ENCODE measurements at places on chromosomes 3 and 15. TPM values are rescaled to one million over a fixed set of nuclear protein-coding genes. Genes with fewer than 3 reads are reported as not detected.

Gene CPA3
- total RNA-seq, result not detected

Gene ITIH1
- total RNA-seq, result not detected

Gene INAFM2
- total RNA-seq, result 6.6 TPM

Gene THAP10
- not detected for total RNA-seq

Gene AHSG
- total RNA-seq, result not detected

Gene ATG7
- 34.2 TPM for total RNA-seq

Gene OR5K2
- total RNA-seq, result not detected

- peaks cover 16% of the 10 kb centered on the region for H3K36me3 ChIP-seq
- H3K4me3 ChIP-seq, result no peak overlapping the region
- no peaks in the 10 kb centered on the region for H3K27me3 ChIP-seq
Observed at GRCh38 chr15:49331442-49331841, 91.6 kb upstream of the FGF7 start.

GRCh38 chr3:90092994-90093393, 985.6 kb downstream of the EPHA3 start:
- no peak overlapping the region for H3K4me3 ChIP-seq
- DNase-seq, result no peak
- no peaks in the 10 kb centered on the region for H3K36me3 ChIP-seq
- H3K27ac ChIP-seq, result no peak overlapping the region
- no peaks in the 10 kb centered on the region for H3K4me1 ChIP-seq

- H3K36me3 ChIP-seq, result no peaks in the 10 kb centered on the region
- no peak overlapping the region for H3K27ac ChIP-seq
- DNase-seq, result no peak
- no peaks in the 10 kb centered on the region for H3K4me1 ChIP-seq
- H3K27me3 ChIP-seq, result no peaks in the 10 kb centered on the region
Observed at GRCh38 chr3:10406414-10406813, 85.5 kb upstream of the SEC13 start.

DNA sequence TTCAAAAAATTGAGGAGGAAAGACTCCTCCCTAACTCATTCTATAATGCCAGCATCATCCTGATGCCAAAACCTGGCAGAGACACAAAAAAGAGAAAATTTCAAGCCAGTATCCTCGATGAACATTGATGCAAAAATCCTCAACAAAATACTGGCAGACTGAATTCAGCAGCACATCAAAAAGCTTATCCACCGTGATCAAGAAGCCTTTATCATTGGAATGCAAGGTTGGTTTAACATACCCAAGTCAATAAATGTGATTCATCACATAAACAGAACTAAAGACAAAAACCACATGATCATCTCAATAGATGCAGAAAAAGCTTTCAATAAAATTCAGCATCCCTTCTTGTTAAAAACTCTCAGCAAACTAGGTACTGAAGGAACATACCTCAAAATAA, 24.2 kb upstream of the CAPN3 start:
- no peak for DNase-seq
- no peak overlapping the region for H3K4me3 ChIP-seq
- H3K36me3 ChIP-seq, result peaks cover 22% of the 10 kb centered on the region
- no peak overlapping the region for H3K27ac ChIP-seq

DNA sequence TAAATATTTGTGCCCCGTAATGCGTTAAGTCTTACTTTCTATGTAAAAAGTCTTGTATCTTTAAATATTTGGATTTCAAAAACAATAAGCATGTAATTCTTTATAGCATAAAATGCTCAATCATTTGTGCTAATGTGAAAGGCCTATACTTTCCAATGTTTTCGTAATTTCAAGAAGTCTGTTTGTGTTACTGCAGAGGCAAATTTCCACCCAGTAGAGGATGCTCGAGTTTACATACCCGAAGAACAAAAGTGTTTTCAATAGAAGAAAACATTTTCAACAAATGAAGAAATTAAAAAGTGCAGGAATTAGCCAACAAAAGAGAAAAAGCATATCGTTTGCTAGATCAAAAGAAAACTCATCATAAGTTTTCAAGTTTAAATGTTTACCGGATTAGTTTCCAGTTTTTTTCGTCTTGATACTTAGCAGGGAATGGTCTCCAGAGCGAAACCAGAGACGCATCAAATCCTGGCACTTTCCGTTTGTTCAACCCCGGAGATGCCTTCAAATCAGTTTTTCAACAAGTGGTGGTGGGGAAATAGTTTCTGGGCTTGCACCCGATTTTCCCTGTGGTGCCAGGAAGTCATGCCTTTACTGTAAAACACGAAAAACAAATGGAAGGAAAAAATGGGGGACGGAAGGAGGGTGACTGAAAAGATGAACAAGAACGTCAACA, 1.0 kb downstream of the CGGBP1 start:
- peaks cover 41% of the 10 kb centered on the region for H3K36me3 ChIP-seq
- H3K27ac ChIP-seq, result peak overlapping the region; percentile 97
- DNase-seq, result peak; percentile 8
- H3K4me1 ChIP-seq, result peaks cover 51% of the 10 kb centered on the region
- no peaks in the 10 kb centered on the region for H3K27me3 ChIP-seq

GRCh38 chr15:77503240-77503639, 82.6 kb downstream of the HMG20A start:
- H3K4me3 ChIP-seq, result no peak overlapping the region
- H3K36me3 ChIP-seq, result no peaks in the 10 kb centered on the region
- DNase-seq, result no peak

GRCh38 chr3:130572769-130573168, 55.8 kb downstream of the COL6A6 start:
- H3K27me3 ChIP-seq, result peaks cover 19% of the 10 kb centered on the region
- no peak for DNase-seq
- H3K27ac ChIP-seq, result no peak overlapping the region
- no peak overlapping the region for H3K4me3 ChIP-seq

DNA sequence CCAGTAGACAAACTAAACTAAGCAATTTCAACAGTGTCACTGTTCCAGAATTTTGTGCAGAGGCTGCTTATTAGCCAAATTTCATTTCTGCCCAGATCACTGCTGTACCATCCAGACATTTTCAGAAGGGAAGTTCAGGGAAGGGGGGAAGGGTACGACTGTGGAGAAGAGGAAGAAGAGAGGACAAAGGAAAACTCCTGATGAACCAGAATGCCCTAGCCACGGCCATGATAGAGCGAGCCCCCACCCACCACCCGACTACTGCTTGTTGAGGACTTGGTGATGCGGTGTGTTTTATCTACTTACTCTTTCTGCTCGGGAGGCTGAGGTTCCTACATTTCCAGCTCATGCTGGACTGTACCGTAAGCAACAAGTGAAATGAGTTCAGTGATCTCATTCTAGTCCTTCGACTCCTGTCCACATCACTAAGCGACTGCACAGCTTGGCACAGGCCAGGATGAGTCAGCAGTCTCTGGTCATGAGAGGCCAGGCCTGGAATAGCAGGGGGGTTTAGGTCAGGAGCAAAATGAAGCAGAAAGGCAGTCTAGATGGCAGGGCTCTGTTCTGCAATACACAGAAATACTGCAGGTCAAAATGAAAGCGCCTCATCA, 330.8 kb downstream of the TIGIT start:
- no peaks in the 10 kb centered on the region for H3K27me3 ChIP-seq
- DNase-seq, result no peak
- no peaks in the 10 kb centered on the region for H3K4me1 ChIP-seq
- no peak overlapping the region for H3K27ac ChIP-seq

DNA sequence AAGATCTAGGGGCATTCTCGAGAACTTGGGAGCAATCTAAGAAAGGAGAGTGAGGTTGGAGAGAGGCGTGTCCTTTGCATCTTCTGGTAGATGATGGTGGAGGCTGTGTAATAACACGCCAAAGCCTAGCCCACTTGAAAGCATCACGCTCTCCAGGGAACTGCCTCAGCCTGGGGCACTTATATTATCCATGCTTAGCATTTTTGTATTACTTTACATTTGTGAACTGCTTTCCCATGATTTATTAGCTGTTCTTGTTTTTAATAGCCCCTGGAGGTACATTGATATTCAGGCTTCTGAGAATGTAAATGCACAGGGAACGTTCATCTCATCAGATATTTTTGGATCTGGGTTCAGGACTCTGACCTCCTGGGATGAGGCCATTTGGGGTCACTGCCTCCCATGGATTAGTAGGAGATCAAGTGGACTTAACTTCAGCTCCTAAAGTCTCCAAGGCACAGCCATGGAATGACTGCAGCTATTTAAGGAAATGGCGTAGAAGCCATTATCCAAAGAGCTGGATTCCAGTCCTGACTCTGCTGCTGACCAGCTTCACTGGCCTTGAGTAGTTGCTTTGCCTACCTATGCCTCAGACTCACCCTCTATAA, 124.9 kb downstream of the LPP start:
- H3K27ac ChIP-seq, result no peak overlapping the region
- DNase-seq, result no peak
- peaks cover 16% of the 10 kb centered on the region for H3K4me1 ChIP-seq
- H3K4me3 ChIP-seq, result no peak overlapping the region
- H3K36me3 ChIP-seq, result peaks cover 16% of the 10 kb centered on the region
- no peaks in the 10 kb centered on the region for H3K27me3 ChIP-seq

DNA sequence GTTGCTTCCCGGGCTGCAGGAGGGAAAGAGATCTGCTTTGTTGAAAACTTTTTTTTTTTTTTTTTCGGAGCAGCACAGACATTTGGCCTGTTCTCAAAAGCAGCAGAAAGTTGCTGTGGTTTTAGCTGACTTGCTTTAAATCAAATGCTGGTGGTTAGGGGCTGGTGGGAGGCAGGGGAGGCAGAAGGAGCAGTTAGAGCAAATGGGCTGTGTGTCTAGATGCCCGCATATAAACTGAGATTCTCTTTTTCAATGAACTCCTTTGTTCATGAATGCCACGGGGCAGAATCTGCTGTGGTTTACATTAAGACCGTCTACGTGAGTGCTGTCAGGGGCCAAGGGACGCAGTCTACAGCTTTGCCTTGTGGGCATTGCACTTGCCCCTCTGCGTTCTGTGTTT, 95.9 kb downstream of the FLNB start:
- no peak for DNase-seq
- no peak overlapping the region for H3K4me3 ChIP-seq
- peaks cover 4% of the 10 kb centered on the region for H3K4me1 ChIP-seq
- no peak overlapping the region for H3K27ac ChIP-seq
- H3K36me3 ChIP-seq, result peaks cover 15% of the 10 kb centered on the region

DNA sequence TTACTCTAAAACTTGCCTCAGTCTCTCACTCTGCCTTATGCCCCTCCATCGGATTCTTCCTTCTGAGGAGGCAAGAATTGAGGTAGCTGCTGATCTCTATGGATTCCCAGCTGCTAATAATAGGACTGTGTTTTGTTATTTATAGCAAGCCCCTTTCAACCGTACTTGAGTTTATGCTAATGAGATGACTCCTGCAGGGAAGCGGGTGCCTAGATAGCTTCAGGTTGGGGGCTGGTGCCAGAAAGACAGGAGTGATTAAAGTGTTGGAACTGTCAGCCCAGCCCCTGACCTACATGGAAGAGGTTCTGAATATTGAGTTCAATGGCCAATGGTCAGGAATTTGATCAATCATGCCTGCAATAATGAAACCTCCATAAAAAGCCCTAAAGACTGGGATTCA, 21.8 kb upstream of the LIMD1 start:
- no peak overlapping the region for H3K27ac ChIP-seq
- peaks cover 14% of the 10 kb centered on the region for H3K4me1 ChIP-seq
- no peaks in the 10 kb centered on the region for H3K27me3 ChIP-seq
- no peak for DNase-seq
- H3K4me3 ChIP-seq, result no peak overlapping the region

- peak; percentile 58 for DNase-seq
- no peak overlapping the region for H3K4me3 ChIP-seq
- H3K27me3 ChIP-seq, result no peaks in the 10 kb centered on the region
- peaks cover 27% of the 10 kb centered on the region for H3K36me3 ChIP-seq
Observed at GRCh38 chr15:49145651-49146609, 9.5 kb downstream of the COPS2 start.

DNA sequence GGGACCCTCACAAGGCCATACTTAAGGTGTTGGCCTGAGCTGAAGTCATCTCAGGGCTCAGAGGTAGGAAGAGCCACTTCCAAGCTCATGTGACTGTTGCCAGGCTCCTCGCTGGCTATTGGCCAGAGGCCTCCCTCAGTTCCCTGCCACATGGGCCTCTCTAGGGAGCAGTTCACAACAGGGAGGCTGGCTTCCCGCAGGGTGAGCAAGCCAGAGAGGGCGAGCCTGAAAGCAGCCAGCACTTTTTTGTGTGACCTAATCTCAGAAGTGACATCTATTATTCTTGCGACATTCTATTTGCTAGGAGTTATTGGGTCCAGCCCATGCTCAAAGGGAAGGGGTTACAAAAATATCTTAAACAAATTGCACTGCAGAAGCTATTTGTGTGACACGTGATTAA, 201.4 kb downstream of the SSR3 start:
- H3K27me3 ChIP-seq, result peaks cover 9% of the 10 kb centered on the region
- no peak overlapping the region for H3K27ac ChIP-seq
- no peak for DNase-seq
- H3K4me1 ChIP-seq, result peaks cover 3% of the 10 kb centered on the region
- no peak overlapping the region for H3K4me3 ChIP-seq

DNA sequence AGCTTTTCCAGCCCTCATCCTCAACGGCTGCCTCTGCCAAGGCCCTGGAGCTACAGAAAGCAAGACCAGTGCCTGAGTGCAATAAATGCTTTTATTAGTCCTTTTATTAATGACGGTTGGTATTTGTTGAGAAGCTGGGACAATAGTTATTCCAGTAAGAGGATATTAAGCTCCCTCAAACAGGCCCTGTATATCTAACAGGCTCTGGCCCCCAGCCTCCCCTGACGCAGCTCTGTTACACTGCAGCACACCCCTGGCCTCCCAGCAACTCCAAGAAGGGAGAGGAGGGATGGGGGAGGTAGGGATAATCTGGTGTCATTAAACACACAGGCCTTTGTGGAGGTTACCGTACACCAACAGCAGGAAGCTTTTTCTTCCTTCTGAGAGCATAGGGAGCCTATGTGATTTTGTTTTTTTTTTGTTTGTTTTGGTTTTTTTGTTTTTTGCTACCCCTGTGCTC, 30.8 kb upstream of the MAGEF1 start:
- no peak overlapping the region for H3K27ac ChIP-seq
- H3K36me3 ChIP-seq, result no peaks in the 10 kb centered on the region
- no peak for DNase-seq
- H3K4me1 ChIP-seq, result no peaks in the 10 kb centered on the region
- no peak overlapping the region for H3K4me3 ChIP-seq
